ENCODE measurements at places on chromosomes 7 and 10.

DNA sequence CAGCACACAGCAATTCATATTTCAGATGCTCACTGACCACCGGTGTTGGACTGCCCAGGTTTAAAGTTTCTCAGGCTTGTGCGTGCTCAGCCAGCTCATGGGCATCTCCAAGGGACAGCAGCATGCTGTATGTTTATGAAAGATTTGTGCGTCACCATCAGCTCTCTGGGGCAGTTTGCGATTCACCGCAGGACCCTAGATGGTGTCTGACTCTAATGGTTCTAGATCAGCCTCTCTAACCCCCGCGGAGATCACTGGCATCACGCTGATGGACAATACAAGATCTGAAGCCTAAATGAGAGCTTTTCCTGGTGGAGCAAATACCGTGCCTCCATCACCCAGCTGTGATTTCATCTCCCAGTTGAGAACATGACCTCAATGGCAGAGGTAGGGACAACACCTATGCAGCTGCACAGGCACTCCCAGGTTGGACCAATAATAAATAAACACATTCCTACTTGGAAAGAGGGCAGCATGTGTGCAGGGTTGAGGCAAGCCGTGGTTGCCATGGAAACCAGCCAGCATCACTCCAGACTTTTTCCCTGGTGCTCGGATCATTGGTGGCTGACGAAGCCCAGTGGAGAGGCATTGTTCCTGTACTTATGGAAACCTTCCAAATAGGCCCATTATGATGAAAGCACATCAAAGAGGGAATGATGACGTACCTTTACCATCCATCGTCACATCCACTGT, 253.6 kb downstream of the KCNMA1 start:
- no peak for DNase-seq

- no peak for DNase-seq
These were observed 181.8 kb upstream of the FERD3L start for GRCh38 chr7:19327018-19327417.

- no peak for DNase-seq
These were observed 184.8 kb downstream of the GNAI1 start for GRCh38 chr7:80319461-80319860.

- DNase-seq = no peak
These were observed 234.3 kb upstream of the IGFBP3 start for GRCh38 chr7:46155367-46155766.

DNA sequence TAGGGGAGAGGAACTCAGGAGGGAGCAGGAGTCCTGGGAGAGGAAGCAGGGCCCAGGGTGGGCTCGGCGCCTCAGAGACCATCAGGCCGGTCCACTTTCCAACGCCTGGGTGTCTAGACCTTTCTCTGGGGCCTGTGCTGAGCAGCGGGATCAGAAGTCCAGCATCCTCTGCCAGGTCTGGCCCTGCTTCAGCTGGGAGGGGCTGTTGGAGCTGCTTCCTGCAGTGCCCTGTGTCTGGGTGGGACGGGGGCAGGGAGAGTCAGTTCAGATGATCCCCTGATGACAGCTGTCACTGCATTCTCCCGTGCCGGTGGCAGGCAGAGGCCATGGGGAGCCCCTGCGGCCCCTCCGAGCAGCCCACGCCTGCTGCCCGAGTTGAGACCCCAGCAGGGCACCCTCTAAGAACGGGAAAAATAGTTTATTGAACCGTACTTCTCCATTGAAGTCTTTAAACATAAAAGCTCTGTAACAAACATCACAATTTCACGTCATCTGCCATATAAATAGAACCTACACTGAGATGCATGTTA, 23.3 kb downstream of the AP5Z1 start:
- no peak for DNase-seq

GRCh38 chr10:3077509-3077908, 10.2 kb downstream of the PFKP start:
- DNase-seq = no peak

- no peak for DNase-seq
These were observed 801.9 kb downstream of the ANKRD7 start for GRCh38 chr7:119026391-119026790.

DNA sequence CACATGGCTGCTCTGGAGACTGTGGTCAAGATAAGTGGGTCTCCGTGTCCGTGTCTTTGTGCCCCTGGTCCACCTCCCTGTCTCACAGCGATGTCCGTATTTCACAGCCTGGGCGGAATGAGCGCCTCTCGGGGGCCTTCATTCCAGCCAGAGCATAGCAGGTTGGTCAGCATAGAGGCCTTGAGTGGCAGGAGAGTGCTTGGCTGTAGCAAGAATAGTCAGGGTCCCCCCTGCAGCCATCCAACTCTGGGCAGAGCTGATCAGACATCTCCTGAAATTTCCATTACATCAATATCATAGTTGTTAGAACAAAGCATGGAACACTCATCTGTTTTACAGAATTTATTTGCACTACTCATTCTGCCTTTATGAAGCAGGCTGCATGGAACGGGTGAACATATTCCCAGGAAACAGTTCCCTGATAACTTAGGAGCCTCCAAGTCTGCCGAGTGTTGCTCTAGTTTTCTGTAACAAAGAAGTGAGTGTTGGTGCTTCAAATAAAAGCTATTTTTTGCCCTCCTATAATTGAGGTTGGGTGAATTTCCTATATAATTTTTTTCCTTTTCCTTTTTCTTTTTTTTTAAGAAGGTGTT, 255.3 kb downstream of the INHBA start:
- no peak for DNase-seq

GRCh38 chr7:24545215-24545614, 28.0 kb upstream of the PALS2 start:
- no peak for DNase-seq

DNA sequence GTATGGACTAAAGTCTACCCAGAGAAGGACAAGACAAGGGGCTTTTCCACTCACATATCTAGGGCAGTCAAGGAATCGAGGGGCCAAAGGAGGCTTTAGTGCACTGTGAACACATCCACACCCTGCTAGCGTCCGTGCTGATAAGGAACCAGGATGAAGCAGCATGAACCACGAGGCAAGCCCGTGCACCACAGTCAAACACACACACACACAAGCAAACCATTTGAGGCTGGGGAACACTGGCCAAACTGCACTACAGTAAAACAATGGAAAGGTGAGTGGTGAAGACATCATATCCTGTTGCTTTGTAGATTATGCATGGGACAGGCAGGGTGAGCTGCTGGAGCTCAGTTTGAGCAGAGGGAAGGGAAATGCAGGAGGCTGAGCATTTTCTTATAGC, 177.4 kb upstream of the CDCA7L start:
- no peak for DNase-seq

GRCh38 chr7:44286618-44287487, 38.5 kb downstream of the CAMK2B start:
- no peak for DNase-seq

- no peak for DNase-seq
These were observed 1013.2 kb upstream of the PHF14 start for GRCh38 chr7:9960460-9960859.

GRCh38 chr7:49125246-49125645, 200.9 kb downstream of the CDC14C start:
- no peak for DNase-seq

GRCh38 chr10:6035101-6035834, 26.9 kb downstream of the IL2RA start:
- no peak for DNase-seq

DNA sequence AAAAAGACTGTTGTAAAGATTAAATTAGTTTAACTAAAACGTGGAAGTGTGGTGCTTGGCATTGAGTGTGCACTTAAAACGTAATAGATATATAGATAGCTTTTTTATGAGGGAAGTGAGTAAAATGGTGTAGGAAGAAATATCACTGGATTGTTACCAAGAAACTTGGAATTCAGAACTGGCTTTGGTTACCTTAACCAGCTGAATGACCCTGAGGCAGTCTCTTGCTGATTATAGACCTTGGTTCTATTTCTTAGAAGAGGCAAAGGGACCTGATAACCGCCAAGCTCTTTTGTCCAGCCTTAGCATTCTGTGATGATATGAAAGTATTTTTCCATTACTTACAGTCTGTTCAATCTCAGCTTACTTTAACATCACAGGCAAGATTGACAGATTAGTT, 3.8 kb downstream of the REEP3 start:
- no peak for DNase-seq

GRCh38 chr7:69598081-69598486, at the start of gene AUTS2:
TSS of gene AUTS2 (plus strand) at chr7:69598475. CDS start at chr7:69599654, 1,179 bp downstream.
- DNase-seq = no peak

GRCh38 chr10:49457686-49458085, 61.8 kb upstream of the DRGX start:
- no peak for DNase-seq

- no peak for DNase-seq
These were observed 20.0 kb downstream of the VSIR start for GRCh38 chr10:71753091-71753959.

GRCh38 chr7:25521236-25521635, 292.9 kb upstream of the NPVF start:
- no peak for DNase-seq

- DNase-seq = no peak
These were observed 49.8 kb upstream of the FHIP2A start for GRCh38 chr10:114771749-114772148.

DNA sequence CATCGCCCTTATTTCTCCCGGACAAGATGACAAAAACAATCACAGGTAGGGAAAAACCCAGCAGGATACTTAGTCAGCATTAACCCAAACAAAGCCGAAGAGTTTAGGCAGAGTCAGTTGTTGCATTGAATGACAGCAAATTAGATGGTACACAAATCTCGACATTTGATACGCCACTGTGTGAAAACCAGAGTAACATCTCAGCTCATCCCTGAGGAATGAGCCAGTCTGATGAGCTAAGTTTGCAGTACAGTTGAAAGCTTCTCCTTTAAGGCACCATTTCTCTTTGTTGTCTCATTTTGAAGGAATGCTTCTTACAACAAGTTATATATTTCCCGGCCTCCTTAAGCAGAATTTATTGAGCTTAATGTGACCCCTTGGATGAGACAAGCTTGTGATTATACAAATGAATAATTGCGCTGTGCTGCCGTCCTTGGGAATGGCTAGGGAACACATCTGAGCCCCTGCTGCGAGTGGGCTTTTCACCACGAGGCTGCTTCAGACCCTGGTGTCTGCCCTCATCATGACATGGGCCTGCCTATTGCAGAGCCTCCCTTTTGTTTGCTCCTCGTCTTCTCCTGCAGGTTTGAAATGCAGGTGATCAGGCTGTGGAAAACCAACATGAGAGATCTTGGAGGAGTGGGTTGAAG, 137.3 kb downstream of the CELF2 start:
- peak; percentile 16 for DNase-seq

DNA sequence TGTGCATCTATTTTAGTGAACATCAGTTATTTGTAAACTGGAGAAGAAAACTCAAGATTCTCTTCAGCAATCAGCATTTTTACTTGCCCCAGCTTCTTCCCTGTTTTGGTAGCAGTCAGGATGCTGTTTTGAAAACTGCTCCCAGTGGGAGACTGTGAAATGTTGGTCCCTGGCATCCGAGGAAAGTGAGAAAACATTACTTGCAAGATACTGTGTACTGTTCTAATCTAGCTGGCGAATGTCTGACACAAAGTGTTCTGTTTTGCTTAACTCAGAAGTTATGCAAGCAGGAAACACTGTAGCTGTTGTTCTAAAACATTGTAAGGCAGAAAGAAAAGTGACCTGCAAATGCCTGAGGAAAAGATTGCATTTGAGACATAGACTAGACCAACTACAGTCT, 171.8 kb upstream of the POM121L12 start:
- DNase-seq = no peak

DNA sequence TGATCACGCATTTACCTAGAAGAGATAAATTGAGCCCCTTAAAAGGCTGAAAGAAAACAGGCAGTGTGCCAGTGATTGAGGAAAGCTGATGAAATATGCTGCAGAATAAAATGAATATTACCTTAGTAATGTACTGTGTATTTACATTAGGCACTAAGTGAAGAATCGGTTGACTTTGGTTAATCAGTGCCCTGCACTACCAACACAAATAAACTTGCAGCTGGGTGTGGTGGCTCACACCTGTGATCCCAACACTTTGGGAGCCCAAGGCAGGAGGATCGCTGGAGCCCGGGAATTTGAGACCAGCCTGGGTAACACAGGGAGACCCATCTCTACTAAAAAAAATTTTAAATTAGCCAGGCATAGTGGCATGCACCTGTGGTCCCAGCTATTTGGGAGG, 148.3 kb upstream of the TCF7L2 start:
- DNase-seq = no peak

- peak; percentile 47 for DNase-seq
These were observed 362.9 kb downstream of the MAGI2 start for GRCh38 chr7:79090543-79090942.

DNA sequence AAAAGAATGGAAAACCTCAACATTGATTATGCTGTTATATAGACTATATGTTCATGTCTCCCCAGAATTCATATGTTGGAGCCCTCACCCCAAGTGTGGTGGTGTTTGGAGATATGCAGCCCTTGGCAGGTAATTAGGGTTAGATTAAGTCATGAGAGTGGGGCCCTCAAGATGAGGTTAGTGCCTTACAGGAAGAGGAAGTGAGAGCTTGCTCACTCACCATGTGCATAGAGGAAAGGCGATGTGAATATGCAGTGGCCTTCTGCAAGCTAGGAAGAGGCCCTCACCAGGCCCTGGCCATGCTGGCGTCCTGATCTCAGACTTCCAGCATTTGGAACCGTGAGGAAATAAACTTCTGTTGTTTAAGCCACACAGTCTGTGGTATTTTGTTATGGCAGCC, 14.8 kb downstream of the ZNF33A start:
- DNase-seq = no peak

DNA sequence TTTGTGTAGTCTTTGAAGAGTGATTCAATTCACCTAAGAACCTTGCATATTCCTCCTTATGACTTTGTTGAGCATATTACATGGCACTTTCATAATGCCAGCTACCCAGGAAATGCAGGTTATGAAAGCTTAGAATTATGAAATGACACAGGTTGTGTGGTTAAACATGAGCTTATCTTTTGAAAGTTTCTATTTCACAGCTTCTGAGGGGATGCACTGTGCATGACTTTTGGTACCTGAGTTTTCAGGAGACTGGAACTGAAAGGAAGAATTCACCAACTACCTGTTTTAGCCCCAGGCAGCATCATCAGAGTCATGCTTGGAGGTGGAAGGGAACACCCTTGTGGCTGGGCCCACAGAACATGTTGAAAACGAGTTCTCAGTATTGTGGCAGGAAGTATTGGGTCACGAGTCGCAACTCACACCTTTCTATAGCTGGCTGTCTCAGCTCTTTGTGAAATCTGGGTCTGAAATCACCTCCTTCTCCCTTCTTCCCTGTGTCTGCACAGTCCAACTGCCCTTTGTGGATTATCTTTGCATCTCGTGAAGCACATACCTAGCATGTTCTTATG, 228.2 kb downstream of the PTEN start:
- DNase-seq = no peak

DNA sequence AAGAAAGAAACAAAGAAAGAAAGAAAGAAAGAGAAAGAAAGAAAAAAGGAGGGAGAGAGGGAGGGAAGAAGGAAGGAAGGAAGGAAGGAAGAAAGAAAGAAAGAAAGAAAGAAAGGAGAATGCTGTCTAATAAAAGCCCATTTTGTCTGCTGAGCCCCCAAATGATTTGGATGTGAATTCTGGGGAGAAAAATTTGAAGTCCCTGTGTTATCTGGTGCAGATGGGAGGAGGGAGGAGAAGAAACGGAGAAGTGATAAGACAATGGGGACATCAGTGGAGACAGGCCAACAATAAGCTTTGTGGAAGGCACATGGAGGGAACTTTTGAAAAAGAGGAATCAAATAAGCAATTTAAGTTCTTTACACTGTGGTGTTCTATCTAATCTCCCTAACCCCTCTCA, 24.6 kb upstream of the TMEM273 start:
- DNase-seq = no peak

All from EL (cell line).